ENCODE measurements at places on chromosomes 3 and 15.

GRCh38 chr3:32420126-32421038 lies 28.7 kb downstream of the CMTM7 start:
- no peak for DNase-seq

- no peak for DNase-seq
Observed at GRCh38 chr3:195558602-195559001, 15.5 kb upstream of the PPP1R2 start.

- DNase-seq: no peak
Observed at GRCh38 chr15:69665641-69666111, 213.1 kb downstream of the RPLP1 start.

- DNase-seq: no peak
Observed at GRCh38 chr15:64354688-64355344, 1.2 kb downstream of the CSNK1G1 start.

DNA sequence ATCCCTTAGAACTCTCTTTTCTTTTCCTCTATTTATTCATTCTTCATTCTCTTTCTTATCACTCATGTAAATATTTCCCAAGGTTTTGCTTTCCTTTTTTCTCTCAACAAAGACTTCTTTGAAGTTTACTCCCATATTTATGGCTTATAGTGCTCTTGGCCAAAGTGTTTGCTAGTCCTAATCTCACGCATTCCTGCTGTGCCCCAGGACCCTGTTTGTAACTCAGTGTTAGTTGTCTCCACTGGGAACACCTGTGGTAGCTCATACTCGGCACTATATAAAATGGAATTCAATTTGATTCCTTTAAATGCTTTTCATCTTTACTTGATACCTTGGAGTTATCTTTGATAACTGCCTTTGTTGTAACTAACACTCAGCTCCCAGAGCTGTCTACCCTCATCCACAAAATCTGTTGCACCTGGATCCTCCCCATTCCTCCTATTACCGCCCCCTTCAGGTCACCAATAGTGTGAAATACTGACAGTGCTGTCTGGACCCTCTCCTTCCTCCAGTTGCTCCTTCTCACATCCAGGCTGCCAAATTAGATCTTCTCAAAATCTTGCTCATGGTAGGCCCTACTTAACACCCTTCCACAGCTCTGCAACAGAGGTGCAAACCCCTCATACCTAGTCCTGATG lies 76.8 kb downstream of the TIGIT start:
- DNase-seq: no peak

- no peak for DNase-seq
Observed at GRCh38 chr15:61157933-61158332, 71.2 kb downstream of the RORA start.

DNA sequence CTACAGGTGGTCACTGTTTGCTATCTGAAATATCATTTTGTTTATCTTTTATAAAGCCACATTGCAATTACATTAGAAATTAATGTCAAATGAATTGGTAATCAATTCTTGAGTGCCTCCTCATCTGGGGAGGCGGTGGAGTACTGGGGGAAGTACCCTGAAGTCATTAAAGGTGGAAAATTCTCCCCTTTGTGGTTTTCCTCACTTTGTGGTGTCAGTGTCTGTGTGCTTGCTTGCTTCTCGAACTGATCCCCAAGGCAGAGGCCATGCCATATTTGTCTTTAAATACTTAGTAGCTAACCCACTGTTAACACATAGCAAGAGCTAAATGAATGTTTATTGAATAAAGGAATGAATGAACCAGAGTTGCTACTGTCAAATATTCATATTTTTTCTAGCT lies 40.5 kb upstream of the CCK start:
- DNase-seq: no peak

GRCh38 chr3:50573566-50574443 lies 4.5 kb downstream of the HEMK1 start:
- peak; percentile 51 for DNase-seq

DNA sequence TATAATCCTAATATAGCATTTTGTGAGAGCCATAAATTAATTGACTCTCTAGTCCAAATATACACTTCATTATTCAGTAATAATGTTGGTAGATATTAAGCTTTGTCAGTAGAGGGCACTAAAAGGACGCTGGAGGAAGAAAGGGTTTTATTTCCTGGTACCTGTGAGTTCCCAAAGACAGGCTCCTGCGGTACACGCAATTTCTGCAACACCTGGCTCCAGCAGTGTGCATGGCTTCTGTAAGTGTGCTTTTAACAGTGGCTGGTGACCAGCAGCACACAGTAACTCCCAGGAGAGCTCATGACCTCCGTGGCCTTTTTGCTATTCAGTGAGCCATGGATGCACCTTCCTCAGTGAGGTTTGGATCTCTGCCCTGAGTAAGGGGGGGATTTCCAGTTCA lies 338.3 kb upstream of the ZNF385D start:
- no peak for DNase-seq

- no peak for DNase-seq
Observed at GRCh38 chr15:42619656-42620371, 44.4 kb downstream of the STARD9 start.

DNA sequence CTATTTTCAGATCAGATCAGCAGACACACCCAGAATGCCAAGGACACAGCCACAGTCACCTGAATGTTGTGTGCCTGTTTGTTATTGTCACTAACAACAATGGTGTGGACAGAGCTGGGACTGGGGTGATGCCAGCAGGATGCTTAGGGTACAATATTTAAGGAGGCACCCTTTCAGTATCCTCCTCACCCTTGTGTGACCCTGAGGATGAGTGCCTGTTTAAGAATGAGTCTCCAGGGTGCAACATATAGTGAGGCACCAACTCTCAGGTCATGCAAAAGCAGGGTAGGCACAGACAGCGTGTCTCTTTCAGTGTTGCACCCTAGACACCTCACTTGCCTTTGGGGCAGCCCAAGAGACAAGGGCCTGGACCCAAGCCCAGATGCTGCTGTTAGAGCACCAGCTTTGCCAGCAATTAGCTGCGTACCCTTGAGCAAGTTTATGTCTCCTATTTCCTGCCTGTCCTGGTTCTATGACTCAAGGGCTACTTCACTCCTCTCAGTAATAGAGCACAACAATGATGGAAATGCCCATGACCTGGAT lies 122.6 kb downstream of the AQP9 start:
- DNase-seq: no peak

DNA sequence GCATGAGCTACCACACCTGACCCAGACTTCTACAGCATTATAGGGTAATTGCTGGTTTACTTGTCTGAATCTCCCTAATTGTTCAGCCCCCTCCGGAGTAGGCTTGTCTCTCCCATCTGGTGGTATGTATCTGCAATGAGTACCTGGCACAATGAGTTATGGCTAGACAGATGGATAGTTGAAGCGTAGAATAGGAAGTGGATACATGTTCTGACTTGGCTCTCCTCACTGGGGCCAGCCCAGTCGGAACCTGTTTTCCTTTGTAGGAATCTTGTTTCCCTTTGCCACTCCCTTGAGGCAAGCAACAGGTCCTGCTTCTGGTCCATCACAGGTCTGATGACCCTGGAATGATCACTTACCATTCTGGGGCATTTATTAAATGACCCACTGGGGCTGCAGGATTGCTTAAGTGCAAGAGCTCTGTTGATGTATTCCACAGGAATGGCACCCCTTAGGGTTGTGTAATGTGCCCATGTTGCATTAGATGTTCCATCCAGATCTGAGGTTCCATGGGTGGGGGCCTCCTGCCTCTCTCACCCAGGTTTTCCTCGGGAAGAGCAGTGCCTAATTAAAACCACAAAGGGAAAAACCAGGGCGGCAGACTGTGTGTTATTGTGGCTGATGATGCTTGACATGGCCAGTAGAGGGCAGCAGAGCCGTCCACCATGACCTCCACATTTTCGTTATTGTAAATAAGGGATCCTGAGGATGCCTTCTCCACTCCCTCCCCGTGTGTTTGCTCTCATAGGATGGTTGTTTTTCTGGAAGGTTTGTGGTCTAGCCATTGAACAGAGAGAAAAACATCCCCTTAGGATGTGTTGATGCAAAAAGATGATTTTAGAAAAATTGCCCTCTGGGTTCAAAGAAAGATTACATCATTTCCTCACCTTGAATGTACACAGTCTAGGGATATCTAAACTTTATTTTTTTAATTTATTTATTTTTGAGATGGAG lies 58.0 kb downstream of the CMTM8 start:
- peak; percentile 34 for DNase-seq

- DNase-seq: no peak
Observed at GRCh38 chr3:8500319-8500988, 1.2 kb upstream of the LMCD1 start.

DNA sequence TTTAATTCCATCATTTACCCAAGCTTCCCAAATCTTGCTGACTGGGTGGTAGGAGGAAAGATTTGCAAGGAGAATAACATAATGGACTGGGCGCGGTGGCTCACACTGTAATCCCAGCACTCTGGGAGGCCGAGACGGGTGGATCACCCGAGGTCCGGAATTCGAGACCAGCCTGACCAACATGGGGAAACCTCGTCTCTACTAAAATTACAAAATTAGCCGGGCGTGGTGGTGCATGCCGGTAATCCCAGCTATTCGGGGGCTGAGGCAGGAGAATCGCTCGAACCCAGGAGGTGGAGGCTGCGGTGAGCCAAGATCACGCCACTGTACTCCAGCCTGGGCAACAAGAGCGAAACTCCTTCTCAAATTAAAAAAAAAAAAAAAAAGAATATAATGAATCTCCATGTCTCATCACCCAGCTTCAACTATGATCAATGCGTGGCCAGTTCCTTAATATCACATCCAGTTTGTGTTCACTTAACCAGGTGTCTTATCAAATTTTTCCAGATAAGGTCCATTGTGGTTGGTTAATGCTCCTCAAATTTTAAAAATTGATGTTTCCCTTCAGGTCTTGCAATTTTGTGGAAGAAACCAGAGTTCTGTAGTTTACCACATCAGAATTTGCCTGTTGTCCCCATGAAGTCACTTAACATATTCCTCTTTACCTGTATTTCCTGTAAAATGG lies 1.3 kb upstream of the ABCF3 start:
- DNase-seq: no peak

GRCh38 chr3:64278625-64279024 lies 53.4 kb upstream of the PRICKLE2 start:
- DNase-seq: no peak

DNA sequence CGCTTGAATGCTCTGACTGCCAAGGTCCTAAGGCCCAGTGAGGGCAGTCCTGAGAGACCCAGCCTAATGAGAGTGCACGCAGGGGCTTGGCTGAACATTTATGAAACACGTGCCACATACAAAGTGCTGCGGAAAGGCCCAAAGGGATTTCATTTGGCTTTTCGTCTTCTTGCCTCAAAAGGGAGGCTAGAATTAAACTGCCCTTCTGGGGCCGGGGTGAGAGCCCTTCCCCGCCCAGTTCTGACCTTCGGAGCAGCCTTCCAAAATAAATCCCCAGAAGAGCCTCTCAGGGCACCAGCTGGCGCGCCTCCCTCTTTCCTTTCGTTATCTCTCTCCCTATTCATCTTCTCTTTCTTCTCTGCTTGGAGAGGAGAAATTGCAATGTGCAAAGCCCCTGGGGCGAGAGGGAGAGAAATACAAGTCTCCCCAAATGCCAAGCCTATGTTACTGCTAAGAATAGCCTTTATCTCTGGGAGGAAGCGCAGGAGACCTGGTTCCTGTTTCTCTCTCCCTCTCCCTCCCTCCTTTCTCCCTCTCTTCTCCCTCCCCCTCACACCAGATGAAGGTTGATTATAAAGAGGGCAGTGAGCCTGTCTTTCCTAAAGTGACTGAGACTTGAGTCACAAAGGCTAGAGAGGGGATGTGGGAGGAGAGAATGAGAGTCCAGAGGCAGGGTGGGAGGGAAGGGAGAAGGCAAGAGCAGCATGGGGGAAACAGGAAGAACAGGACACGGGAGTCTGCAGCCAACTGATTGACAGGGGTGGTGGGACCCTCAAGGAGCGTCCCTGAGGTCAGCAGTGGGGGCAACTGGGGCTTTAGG lies 36.7 kb upstream of the NDUFB4 start:
- no peak for DNase-seq

GRCh38 chr3:177816667-177817208 lies 619.5 kb upstream of the TBL1XR1 start:
- no peak for DNase-seq

- DNase-seq: no peak
Observed at GRCh38 chr3:133283958-133284807, 115.7 kb upstream of the BFSP2 start.

- no peak for DNase-seq
Observed at GRCh38 chr3:112090887-112091586, 4.8 kb downstream of the C3orf52 start.

GRCh38 chr15:83094583-83094982 lies 12.9 kb upstream of the TM6SF1 start:
- DNase-seq: no peak

- no peak for DNase-seq
Observed at GRCh38 chr3:184682671-184683070, 29.2 kb downstream of the MAGEF1 start.

- no peak for DNase-seq
Observed at GRCh38 chr3:112568642-112569041, 6.8 kb downstream of the SLC35A5 start.

DNA sequence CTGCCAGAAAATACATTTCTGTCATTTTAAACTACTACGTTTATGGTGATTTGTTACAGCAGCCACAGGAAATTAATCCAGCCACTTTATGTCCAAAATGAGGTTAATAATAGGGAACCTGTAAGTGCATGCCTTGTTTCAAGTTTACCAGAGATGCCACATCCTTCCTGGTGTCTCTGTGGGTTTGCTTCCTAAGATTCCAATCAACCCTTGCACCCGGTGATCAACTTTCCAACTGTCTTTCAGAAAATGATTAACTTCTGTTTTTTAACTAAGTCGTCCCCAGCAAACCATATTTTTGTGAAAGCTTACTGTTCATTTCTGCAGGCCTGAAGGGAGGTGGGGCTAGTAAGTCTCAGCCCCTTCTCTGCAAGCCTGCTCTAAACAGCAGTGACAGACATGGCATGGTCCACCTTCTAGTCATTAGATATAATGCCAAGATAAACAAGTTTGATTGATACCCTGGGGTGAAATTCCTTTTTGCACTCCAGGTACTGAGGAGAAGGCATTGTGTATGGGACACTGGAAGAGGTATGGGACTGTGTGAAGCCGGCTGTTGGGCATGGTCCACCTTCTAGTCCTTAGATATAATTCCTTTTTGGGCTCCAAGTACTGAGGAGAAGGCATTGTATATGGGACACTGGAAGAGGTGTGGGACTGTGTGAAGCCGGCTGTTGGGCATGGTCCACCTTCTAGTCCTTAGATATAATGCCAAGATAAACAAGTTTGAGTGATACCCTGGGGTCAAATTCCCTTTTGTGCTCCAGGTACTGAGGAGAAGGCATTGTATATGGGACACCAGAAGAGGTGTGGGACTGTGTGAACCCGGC lies 11.1 kb upstream of the TMC3 start:
- DNase-seq: no peak

DNA sequence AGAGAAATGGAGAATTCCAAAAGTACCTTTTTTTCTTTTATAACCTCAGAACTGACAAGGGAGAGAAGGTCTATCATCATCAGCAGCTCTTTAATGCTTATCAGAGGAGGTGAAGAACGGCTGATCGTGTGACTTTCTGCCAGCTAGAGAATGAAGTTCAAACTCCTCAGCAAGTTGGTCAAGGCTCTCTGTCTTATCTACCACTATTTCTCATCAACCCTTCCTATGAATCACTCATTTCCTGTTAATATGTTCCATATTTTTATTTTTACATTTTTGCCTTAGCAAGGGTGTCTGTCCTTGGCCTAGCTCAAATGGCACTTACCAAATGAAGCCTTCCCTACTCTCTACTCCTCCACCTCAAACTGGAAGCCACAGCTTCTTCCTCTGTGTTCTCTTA lies 73.1 kb upstream of the TSPAN3 start:
- DNase-seq: no peak

- no peak for DNase-seq
Observed at GRCh38 chr3:170953229-170953628, 44.8 kb upstream of the EIF5A2 start.

GRCh38 chr15:99732751-99733267 lies 428 bp downstream of the LYSMD4 start:
- no peak for DNase-seq

Data from stimulated activated CD8-positive, alpha-beta memory T cell treated with anti-CD3 and anti-CD28 coated beads, Interleukin-2, amount 100 ng/mL, for 1 hour (primary cell).